ENCODE measurements at places on chromosomes 7 and 10.

GRCh38 chr10:124482236-124482800, 20.7 kb downstream of the LHPP start:
- DNase-seq, result no peak

- DNase-seq, result no peak
Observed at GRCh38 chr7:46999866-47000265, 582.0 kb downstream of the TNS3 start.

- no peak for DNase-seq
Observed at GRCh38 chr10:93199191-93199751, 125.6 kb downstream of the CYP26A1 start.

- DNase-seq, result no peak
Observed at GRCh38 chr7:144038887-144039286, 9.9 kb upstream of the OR2A5 start.

GRCh38 chr10:12927896-12928295, 73.6 kb downstream of the CCDC3 start:
- DNase-seq, result no peak

DNA sequence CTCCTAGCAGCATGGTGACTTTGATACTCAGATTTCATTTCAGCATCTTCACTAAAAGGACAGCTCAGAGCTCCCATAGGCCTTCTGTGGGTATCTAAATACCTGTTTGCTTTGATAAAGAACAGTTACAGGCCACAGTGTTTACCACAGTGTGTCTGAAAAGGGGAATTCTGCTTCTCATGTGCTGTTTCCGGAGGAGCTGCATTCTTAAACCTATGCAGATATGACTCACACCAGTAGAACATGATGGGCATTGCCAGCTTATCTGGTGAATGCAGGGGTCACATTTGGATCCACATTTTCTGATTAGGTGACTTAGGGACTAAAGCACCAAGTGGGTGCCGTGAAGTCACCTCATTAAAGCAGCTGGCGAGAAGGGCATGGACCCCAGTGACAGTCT, 52.6 kb downstream of the TRRAP start:
- DNase-seq, result no peak

- DNase-seq, result no peak
Observed at GRCh38 chr7:147033641-147034040, 917.0 kb downstream of the CNTNAP2 start.

DNA sequence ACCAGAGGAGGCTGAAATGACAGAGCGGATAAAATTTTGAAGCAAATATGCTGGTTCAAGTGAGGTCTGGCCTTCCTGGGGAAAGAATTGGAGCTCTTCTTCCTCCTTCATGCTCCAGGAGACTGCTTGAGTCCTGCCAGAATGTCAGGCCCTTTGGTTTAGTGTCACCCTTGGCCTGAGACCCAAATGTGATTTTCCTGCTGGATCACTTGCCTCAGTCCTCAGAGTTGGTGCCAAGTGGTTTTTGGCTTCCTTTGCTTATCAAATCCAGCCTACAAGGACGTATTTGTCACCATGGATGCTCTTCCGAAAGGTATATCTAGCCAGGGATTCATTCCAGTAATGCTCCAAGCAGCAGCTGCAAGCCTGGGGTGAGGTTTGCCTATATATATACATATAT, 118.4 kb downstream of the PLPP4 start:
- no peak for DNase-seq

DNA sequence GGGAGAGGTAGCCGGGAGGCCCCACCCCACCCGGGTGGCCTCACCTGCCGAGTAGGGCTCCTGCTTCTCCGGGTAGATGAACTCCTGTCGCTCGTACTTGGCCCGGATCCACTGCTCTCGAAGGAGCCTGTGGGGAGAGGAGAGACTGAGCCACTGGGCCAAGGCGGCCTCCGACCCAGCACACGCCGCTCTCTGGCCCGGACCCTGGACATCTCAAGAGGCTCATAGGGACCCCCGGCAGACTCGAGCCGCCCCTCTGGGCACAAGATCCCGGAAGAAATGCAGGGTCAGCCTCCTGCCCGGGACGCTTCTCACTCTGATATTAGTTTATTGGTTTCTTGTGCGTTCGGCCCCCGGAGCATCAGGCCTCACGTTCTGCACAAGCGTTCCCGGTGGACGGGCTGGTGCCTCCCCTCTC, 34.5 kb downstream of the ADAP1 start:
- DNase-seq, result no peak

DNA sequence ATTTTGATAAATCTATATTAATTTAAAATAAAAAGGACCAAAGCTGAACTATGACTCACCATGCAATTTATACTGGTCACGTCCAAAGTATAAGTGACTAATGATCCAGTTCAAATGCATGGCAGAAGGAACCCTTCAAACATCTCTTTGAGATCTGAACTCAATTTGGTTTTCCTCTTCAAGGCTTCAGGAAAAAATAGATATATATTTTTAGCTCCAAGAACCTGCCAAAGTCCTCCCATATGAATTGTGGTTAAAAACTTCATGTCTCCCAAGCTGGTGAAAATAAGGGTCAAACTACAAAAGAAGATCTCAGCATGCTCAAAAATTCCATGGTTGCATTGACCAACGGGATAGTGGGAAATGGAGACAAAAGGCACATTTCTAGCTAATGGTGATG, 34.6 kb upstream of the PDE1C start:
- DNase-seq, result no peak

DNA sequence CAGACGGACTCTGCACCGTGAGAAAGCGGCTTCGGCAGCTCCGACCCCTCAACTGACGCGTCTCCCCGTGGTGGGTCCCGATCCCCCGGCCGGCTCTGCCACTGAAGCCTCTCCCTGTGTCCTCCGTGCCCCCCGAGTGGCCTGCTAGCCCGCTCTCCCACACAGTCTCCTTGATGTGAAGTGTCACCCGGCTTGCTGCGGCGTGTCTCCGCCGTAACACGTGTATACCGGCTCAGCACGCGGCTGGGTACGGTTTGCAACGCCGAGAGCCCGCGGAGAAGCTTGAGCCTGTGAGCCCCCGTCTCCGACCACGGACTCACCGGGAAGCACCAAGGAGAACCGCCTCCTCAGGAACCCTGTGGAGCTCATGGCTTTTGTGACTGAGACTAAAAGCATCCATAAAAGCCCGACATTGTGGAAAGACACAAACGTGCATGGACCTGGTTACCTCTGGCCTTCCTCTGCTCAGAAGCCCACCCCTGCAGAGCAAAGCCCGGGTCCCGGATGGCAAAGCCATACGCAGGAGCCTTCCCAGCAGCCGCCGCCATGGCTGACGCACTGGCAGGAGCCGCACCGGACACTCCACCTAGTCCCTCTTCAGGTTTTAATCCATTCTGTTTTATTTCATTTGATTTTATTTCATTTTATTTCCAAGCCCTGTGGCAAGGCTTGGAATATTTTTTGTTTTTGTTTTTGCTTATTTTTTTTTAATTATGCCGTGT, 17.0 kb downstream of the PTPRN2 start:
- DNase-seq, result no peak

DNA sequence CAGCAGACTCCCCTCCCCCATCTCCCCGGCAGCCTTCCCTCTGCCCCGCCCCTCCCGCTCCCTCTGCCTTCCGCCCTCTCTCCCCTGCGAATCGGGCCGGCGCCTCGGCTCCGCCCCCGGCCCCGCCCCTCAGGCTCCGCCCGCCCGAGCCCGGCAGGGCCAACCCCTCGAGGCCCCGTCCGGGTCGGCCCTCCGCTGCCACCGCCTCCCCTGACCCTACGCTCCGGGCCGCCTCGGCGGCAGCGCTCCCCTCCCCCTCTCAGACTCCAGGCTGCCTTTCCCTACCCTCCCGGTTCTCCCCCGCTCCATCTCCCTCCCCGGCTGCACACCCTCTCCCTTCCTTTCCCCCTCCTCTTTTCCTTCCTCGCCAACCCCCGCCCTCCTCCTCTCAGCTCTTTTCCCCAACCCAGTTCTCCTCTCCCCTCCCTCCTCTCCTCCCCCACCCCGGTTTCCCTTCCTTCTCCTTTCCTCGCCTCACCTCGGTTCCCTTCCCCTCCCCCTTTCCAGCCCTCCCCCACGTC, 1.6 kb downstream of the ZNF467 start:
- peak; percentile 87 for DNase-seq

GRCh38 chr7:149431486-149432120, 29.3 kb downstream of the ZNF777 start:
- no peak for DNase-seq

DNA sequence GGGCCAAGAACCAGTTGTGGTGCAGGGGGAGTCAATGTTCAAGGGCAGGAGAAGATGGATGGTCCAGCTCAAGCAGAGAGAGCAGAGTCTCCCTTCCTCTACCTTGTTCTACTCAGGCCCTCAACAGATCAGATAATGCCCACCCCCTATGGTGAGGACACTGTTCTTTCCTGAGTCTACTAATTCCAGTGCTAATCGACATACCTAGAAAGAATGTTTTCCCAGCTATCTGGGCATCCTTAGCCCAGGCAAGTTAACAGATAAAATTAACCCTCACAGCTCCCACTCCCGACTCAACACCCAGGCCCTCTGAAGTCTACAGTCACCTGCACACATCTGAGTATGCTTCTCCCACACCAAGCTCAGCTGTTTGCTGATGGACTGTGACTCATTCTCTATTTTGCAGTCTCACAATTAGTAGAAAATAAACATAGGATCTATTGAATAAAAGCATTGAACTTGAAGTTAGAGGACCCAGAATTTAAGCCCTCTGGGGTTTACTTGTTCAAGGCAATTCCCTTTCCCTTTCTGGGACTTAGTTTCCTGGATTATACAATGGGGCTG, 17.1 kb downstream of the COL13A1 start:
- DNase-seq, result no peak

GRCh38 chr7:123680580-123680979, 24.9 kb downstream of the LMOD2 start:
- DNase-seq, result no peak

DNA sequence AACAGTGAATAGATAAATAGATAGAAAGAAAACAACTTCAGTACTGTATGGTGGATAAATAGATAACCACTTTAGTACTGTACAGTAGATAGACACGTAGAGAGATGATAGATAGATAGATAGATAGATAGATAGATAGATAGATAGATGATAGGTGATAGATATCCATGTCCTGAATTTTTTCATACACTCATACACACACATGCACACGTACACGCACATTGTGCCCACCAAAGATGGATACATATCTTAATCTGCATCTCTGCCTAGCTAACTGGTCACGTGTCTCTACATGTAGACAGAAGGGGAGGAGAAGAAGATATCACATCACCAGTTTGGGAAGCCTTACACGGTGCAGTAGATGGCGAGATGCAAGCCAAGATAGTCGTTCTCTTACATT, 99.2 kb downstream of the ARID5B start:
- DNase-seq, result no peak

- DNase-seq, result no peak
Observed at GRCh38 chr7:5237286-5237685, 45.5 kb upstream of the SLC29A4 start.

DNA sequence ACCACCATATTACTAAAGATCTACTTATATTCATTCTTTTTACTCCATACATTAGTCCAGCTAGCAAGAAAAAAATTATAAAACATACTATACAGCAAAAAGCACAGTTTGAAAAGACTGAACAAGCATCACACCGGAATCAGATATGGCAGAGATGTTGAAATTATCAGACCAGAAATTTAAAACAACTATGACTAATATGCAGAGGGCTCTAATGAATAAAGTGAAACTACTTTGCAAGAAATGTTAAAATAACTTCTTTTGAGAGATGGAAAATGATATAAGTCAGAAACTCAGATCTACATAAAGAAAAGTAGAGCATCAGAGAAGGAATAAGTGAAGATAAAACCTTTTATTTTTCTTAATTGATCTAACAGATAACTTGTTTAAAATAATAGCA, 50.9 kb downstream of the SGCE start:
- DNase-seq, result no peak

- no peak for DNase-seq
Observed at GRCh38 chr10:93028883-93029282, 31.7 kb upstream of the CYP26C1 start.

GRCh38 chr7:105304040-105304895, 84.5 kb downstream of the SRPK2 start:
- no peak for DNase-seq

DNA sequence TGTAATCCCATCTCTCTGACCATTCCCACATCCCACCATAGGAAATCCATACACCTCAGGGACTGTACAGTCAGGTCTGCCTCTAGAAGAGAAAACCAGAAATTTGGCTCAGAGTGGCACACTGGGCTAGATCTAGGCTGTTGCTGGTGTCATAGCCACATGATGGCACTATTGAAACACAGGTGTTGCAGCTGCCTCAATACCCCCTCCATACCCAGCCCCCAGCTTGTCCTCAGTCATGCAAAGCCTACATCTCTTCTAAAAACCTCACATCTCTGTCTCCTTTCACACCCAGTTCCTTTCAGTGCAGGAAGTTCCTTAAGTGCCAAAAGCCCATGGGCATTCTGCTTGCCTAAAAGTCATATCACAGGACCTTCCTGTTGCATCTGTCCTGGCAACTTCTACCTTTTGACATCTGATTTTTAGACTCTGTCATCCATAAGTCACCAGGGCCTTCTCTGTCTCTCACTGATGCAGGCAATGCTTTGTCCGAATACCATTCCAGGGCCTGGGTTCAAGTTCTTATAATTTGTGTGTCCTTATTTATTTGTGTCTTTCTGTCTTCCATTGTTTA, 27.0 kb upstream of the HIBADH start:
- no peak for DNase-seq

DNA sequence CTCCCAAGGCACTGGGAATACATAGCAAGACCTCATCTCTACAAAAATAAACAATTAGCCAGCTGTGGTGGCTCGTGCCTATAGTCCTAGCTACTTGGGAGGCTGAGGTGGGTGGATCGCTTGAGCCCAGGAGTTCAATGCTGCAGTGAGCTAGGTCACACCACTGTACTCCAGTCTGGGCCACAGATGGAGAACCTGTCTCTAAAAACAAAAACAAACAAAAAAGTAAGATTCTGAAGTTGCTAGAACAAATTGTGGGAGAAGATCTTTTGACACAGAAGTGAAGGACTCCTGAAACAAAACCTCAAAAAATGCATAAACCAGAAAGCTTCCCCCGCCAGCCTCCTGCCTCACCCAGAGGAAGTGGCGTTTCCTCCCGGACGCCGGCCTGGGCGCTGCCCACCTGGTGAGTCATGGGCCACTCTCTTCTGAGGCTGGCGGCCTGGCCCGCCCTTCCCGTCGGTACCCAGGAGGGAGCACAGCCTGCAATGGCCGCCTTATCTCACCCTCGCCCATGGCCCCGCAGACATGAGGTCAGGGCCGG, 25.4 kb upstream of the ELN start:
- DNase-seq, result peak; percentile 93

DNA sequence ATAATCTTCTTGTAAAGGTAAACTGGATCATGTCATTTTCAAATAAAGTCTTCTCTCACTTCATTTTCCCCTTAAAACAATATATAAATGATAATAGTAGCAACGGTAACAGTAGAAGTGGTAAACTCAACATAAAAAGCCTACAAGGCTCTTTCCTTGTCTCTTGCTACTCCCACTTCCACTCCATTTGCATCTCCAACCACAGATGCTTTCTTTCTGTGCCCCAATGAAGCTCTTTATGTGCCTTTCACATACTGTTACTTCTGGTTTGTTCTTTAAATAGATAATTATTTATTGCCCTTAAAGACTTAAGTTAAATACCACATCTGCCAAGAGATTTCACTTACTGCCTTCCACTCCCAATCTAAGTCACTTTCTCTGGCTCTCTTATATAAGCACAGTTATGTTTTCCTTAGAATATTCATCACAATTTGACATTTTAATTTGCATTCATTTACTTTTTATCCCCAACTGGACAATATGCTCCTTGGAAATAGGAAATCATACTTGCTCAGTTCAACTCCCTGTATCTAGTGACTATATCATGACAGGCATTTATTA, 149.9 kb downstream of the CRPPA start:
- DNase-seq, result no peak
